ENCODE measurements at places on chromosomes 11 and 22.
A peak's percentile ranks its signal among the peaks of the same experiment; 100 is the strongest.

DNA sequence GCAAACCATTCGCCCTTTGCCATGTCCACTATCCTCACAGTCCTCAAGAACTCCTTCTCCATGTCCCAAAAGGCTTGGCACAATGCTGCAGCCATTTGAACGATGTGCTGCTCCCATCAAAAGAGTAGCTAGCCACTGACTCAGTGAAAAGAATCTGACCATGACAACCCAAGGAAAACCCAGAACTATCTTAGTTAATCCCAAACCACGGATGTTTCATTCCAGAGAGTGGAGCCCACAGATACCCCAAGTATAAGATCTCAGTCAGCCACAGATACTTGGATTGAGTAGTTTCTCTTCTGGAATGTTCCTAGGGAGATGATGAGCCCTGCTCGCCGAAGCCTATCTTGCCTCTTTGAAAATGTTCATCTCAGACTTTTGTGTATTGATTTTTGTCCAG is 176.9 kb downstream of the NAV2 start:
- no peak for DNase-seq

- peak; percentile 16 for DNase-seq
Observed at GRCh38 chr11:13692172-13692571, 23.7 kb downstream of the FAR1 start.

DNA sequence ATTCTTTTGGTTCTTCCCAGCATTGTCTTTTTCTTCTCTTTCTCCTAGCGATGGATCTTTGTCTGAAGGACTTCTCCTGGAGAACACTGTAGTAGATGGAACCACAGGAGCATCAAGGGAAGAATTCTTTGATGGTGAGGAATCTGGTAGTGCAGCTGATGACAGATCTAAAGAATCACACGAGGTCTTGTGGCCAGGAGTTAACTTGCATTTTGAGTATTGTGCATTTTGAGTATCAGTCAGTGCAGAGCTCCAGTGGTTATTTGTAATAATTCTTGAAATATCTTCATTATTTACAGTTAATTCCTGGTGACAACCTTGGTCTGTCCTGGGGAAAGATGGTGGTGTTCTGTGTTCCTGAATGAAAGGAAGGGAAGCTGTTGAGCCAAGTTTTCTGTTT is 14.5 kb upstream of the POGLUT3 start:
- DNase-seq, result peak; percentile 20

DNA sequence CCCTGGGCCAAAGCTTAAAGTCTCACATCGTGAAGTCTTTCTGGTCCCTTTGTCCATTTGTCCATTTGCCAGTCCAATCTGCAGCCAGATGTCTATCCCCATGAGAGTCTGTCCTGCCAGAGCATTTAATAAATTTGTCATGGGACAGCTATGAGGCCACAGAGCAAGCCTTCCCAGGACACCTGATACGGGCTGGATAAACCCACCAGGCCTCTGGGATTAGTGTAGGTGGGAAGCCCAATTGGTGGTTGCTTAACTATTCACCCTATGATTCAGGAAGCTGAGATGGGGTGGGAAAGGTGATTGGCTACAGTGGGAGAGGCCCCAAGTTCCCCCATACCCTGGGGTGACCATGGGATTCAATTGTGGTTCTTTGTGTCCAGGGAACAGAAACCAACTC is 39.9 kb downstream of the MYEOV start:
- DNase-seq, result no peak

DNA sequence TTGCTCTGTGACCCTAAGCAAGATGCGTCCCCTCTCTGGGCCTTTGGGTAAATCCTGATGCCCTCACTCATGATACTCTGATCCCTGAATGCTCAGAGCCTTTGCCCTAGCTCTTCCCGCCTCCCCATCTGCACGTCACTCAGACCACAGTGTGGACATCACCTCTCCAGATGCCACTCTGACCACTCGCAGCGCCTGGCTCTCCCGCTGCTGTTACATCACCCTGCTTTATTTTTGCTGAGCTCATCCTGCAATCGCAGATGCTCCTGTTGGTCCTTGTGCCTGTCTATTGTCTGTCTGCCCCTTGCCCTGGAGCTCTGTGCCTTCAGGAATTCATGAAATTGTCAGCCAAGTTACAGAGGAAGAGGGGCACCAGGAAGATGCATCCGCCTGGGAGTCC is 5.5 kb downstream of the OSM start:
- DNase-seq, result no peak

- peak; percentile 72 for DNase-seq
Observed at GRCh38 chr11:34926101-34926830, 9.8 kb downstream of the PDHX start.

DNA sequence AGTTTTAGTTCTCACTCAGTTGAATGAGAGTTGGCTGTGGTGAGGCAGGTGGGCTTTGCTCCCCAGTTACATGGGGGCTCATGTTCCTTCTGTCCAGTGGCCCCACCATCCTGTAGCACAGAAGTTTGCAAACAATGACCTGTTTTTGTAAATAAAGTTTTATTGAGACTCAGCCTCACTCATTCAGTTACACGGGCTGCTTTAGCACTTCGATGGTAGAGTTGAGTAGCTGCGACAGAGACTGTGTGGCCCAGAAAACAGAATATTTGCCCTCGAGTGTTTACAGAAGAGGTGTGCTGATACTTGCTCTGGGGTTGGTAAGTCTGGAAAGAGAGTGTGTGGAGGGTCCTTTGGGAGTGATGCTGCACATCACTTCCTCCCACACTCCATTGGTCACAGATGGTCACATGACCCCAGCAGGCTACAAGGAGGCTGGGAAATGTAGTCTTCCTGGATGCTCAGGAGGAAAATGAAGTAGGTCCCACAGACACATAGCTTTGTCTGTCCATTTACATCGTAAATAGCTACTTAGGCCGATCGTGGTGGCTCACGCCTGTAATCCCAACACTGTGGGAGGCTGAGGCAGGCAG is 34.6 kb downstream of the IFT27 start:
- no peak for DNase-seq

GRCh38 chr11:119673759-119674336 is 55.2 kb downstream of the NECTIN1 start:
- no peak for DNase-seq

DNA sequence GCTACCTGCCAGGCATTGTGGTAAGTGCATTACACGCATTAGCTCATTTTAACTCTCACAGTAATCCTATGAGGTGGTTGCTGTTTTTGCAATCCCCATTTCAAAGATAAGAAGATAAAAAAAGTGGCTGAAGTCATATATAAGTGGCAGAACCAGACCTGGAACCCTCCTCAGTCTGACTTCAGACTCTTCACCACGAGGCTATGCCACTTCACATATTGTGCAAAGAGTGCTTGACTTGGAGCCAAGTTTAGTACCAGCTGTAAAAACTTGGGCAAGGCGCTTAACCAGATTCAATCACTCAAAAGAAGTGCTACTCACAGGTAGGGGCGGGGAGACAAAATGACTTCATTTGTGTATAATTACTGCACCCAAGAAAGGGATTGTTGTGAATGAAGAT is 15.3 kb downstream of the BPIFC start:
- DNase-seq, result peak; percentile 29

DNA sequence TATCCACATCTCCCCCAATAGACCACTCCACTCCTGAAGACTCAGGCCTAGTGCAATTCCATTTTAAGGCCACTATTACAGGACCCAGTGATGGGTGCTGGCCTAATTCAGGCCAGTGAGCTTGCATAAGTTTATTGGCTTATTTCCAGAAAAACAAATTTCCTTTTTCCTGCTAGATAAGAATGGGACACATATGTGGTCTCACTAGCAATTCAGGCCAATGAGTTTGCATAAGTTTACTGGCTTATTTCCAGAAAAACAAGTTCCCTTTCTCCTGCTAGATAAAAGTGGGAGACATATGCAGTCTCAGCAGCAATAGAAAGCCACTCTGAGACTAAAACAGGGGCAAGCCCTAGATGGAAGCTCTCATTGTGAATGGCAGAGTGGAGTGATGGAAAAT is 22.4 kb downstream of the ADM start:
- no peak for DNase-seq

DNA sequence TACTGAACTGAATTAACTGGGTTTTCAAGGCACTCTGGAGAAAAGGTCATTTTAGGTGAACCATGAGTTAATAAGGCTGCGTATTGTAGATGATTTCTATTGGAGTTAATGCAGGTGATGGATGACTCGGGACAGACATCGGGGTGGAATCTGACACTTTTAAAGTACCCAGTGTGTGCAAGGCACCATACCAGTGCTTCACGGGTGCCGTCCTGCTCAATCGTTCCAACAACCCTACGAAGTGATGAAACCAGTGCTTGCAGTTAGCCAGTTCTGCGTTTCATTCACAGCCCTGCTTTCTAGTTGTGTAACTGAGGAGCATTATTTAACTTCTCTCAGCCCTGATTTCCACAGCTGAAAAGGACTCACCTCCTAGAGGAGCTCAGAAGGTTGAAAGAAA is 216.5 kb downstream of the BARX2 start:
- no peak for DNase-seq

DNA sequence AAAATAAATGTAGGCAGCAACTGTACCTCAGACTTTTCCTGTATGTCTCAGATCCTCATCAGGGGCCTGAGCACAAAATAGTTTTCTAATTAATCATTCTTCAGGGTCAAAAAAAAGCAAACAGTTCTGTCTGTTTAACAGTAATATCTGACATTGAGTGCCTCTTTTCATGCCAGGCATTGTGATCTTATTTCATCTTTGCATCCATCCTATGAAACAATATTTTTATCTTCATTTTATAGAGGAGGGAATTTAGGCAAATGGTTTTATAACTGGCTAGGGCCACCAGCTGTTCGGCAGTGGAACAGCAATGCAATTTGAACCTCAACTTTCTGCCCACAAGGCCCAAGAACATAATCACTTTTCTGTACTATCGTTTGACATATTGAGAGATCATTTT is 145.6 kb downstream of the WNT7B start:
- DNase-seq, result no peak

- DNase-seq, result no peak
Observed at GRCh38 chr11:76212086-76213035, 6.1 kb upstream of the WNT11 start.
